Activated CD8-positive, alpha-beta memory T cell treated with anti-CD3 and anti-CD28 coated beads for 24 hours (primary cell): ENCODE measurements at places on chromosomes 6 and 20.
A peak's percentile ranks its signal among the peaks of the same experiment; 100 is the strongest.

GRCh38 chr20:58472273-58473018 is 42.8 kb downstream of the APCDD1L start:
- DNase-seq: no peak

DNA sequence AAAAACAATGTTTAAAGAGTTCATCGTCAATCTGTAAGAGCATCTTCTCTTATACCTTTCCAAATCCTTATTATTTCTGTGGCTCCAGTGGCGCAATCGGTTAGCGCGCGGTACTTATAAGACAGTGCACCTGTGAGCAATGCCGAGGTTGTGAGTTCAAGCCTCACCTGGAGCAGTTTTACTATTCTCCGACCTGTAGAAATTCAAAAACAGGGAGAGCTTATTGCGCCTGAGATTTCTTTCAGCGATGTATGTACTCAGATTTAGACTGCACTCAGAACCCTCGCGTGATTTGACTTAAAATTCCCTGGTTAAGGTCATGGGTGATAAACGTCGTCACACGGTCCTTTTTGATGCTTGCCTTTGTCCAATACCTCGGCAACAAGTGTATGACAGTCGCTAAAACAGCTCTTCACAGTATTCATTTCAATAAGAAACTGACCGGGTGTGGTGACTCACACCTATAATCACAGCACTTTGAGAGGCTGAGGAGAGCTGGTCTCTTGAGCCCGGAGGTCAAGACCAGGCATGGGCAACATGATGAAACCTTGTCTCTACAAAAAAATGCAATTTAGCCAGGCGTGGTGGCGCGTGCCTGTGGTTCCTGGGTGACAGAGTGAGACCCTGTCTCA is 11.9 kb downstream of the GPX5 start:
- peak; percentile 61 for DNase-seq

GRCh38 chr6:107056796-107057195 is 28.8 kb downstream of the MTRES1 start:
- no peak for DNase-seq

- DNase-seq: no peak
Observed at GRCh38 chr6:109202409-109203264, 107.3 kb downstream of the CEP57L1 start.

GRCh38 chr6:83985308-83985713 is 48.3 kb upstream of the MRAP2 start:
- DNase-seq: no peak

GRCh38 chr6:107237992-107238660 is 122.8 kb upstream of the BEND3 start:
- no peak for DNase-seq

GRCh38 chr6:117985916-117986315 is 78.9 kb downstream of the SLC35F1 start:
- no peak for DNase-seq

DNA sequence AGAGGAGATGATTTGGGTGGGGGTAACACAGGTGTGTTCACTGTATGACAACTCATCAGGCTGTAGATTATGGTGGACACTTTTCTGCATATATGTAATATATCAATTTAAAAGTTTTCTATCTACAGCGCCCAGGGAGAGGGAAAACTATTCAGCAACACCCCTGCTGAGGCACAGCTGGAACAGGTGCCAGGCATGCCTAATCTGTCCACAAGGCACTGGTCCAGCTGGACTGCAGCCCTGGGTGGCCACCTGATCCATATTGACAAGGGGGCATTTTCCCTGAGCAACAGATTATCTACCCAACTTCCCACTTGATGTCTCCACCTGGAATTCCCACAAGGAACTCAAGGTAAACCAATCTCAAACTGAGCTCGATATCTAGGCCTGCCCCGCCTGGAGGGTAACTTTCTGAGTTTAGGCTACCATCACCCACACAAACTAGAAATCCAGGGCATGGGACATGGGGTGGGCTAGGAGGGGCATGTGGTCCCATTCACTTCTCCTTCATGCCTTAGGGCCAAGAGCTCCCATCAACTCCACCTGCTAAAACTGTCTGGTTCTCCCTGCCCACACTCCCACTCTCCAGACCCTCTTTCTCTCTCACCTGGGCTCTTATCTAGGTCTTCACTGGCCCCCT is 4.6 kb downstream of the SLC22A16 start:
- DNase-seq: no peak

- DNase-seq: no peak
Observed at GRCh38 chr6:157228426-157229131, 94.7 kb downstream of the TMEM242 start.

- DNase-seq: no peak
Observed at GRCh38 chr20:38975539-38976120, 13.5 kb downstream of the DHX35 start.

- no peak for DNase-seq
Observed at GRCh38 chr6:13428583-13429405, 58.6 kb downstream of the GFOD1 start.

DNA sequence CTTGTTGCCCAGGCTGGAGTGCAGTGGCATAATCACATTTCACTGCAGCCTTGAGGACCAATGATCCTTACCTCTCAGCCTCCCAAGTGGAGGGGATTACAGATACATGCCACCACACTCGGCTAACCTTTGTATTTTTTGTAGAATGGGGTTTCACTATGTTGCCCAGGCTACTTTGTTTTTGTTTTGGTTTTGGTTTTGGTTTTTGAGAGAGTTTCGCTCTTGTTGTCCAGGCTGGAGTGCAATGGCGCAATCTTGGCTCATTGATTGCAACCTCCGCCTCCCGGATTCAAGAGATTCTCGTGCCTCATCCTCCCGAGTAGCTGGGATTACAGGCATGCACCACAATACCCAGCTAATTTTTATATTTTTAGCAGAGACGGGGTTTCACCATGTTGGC is 105.5 kb downstream of the BMP7 start:
- DNase-seq: no peak

DNA sequence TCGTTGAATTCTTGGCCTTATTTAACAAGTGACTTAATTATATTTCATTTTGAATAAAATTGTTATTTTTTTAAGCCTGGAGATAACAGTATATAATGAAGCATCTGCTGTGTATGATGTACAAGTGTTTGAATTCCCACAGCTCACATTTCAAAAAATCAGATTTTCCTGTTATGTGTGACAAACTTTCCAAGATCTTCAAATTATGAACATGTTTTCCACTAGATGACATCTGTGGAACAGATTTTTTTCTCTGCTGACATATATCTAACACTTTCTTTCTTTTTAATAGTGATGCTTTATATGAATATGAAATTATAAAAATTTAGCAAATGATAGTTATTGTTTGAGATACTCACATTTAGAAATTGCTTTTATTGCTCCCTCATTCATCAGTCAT is 482.8 kb downstream of the LMBRD1 start:
- no peak for DNase-seq

DNA sequence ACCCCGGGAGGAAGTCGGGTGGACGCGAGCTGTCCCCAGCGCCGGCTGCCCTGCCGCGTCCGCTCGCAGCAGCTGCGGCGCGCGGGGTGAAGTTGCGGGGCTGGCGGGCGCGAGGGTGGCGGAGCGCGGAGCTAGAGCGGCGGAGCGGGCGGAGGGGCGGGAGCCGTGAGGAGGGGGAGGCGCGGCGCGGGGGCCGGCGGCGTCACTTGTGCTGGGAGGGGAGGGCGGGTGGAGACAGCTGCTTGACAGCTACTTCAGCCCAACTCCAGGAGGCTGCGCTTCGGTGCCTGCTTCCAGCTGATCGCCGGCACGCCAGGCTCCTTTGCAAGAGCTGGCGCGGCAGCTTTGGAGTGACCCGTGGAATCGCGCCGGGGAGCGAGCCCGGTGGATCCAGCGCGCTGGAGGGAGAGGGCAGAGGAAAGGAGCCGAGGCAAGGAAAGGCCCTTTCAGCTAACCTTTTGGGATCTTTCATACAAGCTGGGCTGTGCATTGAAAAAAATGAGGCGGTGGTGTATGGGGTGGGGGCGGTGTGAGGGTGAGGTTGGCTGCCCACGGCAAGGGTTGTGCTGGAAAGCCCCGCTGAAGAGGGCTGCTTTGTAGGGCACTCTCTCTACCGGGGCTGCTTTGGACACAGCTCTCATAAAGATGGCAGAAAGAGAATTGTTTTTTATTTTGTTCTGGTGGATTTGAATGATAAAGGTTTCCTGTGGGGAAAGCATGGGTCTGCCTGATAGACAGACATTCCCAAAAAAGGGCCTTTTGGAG is 24.6 kb downstream of the RIPOR2 start:
- DNase-seq: no peak

DNA sequence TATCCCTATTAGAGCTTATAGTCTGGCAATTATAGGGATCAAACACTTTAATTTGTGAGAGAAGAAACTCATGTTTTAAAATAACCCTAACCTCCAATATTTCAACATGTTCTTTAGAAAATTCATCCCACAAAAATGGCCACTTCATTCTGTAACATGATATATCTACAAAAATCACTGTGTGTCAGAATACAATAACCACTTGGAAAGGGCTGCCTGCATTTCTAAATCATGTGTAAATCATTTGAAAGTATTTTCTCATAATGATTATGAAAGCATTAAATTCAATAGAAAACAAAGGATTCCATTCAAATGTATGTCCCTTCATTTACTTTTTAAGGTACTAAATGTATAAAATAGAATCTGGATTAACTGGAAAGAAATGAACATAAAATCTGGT is 101.4 kb upstream of the NHSL1 start:
- DNase-seq: no peak

DNA sequence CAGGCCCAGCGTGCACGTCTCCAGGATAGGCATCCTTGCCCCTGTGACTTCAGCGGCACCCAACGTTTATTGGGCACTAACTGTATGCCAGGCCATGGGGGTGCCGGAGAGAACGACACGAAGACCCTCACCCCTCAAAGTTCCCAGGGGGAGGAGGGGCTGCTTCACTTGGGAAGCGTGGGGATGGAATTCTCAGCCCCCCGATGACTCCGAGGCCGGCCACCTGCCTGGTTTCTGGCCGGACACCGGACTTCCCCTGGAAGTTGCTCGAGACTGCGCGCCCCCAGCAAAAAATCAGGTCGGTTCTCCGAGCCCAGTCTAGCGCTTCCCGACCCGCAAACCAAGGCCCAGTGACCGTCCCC is 275 bp upstream of the MAVS start:
- no peak for DNase-seq
